ENCODE measurements at places on chromosomes 16 and 17. TPM values are rescaled to one million over a fixed set of nuclear protein-coding genes. Genes with fewer than 3 reads are reported as not detected.

The PMFBP1 gene
- total RNA-seq, result 2.0 TPM

The MT1M gene
- total RNA-seq, result 2.0 TPM

- ATAC-seq, result no peak
These were observed 131.2 kb upstream of the NLRP1 start for GRCh38 chr17:5715478-5715877.

The RMI2 gene
- 11.0 TPM for total RNA-seq

The PPM1E gene
- total RNA-seq, result 0.04 TPM

The MYH3 gene
- 0.52 TPM for total RNA-seq

GRCh38 chr16:25888868-25889267 lies 197.1 kb downstream of the HS3ST4 start:
- no peak for ATAC-seq

The HS3ST3B1 gene
- total RNA-seq, result 2.5 TPM

DNA sequence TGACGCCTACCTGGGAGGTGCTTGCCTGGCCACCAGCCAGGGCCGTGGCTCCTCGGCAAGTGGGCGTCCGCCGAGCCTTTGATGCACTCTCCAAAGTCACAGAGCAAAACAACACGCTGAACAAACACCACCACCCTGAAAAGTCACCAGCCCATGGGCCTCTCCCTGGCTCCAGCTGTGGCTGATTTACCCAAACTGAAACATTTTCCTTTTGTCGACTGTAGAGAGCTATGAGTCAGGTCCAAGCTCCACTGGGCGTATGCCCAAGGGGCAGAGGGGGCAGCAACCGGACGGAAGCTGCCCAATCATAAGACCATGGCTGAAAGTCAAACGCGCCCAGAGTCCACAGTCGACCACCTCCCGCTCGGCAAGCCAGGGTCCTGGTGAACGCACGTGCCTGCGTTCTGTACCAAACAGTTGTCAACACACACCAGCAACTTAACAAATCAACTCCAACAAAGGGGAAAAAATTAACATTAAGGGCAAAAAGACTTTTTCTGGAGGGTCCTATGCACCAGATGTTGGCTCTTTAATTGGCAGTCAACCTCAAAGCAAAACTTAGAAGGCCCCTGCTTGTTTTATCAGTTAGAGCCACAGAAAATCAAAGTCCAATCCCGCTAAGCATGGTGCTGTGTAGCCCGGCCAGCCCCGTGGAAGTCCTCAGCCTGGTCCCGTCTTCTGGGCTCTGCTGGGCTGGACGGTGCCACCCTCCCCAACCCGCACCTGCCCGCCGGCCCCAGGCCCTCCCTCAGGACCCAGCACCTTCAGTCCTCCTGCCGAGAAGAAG lies 47.3 kb downstream of the TBC1D16 start:
- no peak for ATAC-seq

- ATAC-seq, result no peak
These were observed 7.6 kb downstream of the SGSH start for GRCh38 chr17:80212511-80212910.

The HOXB13 gene
- total RNA-seq, result not detected

DNA sequence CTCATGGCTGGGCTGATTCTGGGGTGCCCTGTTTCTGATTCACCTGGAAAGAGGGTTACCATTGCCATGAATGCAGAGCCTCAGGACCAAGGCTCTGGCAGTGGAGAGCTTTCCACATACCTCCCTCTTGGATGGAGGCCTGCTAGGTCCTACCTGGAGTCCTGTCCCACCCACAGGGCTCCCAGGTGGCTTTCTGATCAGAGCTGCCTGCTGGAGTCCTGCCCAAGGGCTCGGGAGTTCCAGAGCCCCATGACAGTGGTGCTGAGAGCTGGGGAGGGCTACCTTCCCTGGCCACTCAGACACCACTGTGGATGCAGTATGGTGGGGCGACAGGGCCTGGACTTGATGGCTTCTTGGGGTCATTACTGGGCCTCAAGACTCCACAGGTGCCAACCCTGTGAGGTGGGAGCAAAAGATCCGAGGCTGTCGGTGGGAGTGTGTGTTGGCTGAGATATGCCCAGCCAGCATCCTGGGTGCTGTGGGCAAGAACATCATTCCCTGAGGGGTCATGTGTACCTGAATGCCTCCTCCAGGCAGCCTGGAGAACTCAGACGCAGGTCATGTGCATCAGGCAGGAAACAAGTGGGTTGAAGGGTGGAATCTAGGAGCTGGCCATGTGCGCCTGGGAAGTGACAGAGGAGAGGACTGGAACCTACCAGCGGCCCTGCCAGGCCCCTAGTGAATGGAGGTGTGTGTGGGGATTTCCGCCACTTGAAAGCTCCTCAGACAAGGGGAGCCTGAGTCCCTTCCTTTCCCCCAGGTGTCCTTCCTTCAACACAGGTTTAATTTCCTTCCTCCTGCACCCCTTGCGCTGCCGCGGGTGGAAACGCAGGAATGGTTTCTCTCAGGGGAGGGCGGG lies 2.3 kb upstream of the WNT3 start:
- no peak for ATAC-seq

- no peak for ATAC-seq
These were observed 72.7 kb downstream of the GNAO1 start for GRCh38 chr16:56263711-56264608.

DNA sequence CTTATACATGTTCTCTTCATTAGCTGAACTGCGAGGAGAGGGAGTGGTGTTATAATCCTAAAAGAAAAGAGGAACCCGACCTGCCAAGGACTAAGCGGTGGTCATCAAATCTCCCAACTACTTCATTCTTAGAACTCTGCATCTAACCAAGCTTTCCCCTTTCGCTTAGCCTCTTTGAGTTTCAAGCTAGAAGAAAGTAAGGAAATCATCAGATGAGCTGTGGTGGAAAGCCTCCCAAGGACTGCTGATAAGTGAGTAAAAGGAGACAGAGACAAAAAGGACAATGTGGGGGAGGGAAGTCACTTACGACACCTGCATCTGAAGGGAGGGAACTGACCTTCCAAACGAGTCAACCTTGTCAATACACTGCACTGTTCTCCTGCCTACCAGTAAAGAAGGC lies 121.3 kb downstream of the TRIM37 start:
- ATAC-seq, result no peak

The HOXB6 gene
- 0.28 TPM for total RNA-seq

GRCh38 chr17:73765824-73766563 lies 121.7 kb upstream of the SDK2 start:
- no peak for ATAC-seq
